Adipose tissue (tissue), 3 donors: ENCODE measurements at places on chromosomes 6 and 20. TPM values are rescaled to one million over a fixed set of nuclear protein-coding genes. Genes with fewer than 3 reads are reported as not detected.

THBS2 gene
- 20.2 TPM for polyA plus RNA-seq

PRR18 gene
- 0.56 TPM for polyA plus RNA-seq

PLEKHG1 gene
- polyA plus RNA-seq = 5.7 TPM

OTOR gene
- polyA plus RNA-seq = not detected

CYP21A2 gene
- polyA plus RNA-seq = 2.1 TPM

SCGN gene
- polyA plus RNA-seq = 1.8 TPM

MAP7 gene
- 13.1 TPM for polyA plus RNA-seq

SPACA1 gene
- not detected for polyA plus RNA-seq

CLPSL1 gene
- not detected for polyA plus RNA-seq

TBXT gene
- not detected for polyA plus RNA-seq

MLN gene
- not detected for polyA plus RNA-seq

MYL9 gene
- polyA plus RNA-seq = 183 TPM

SPTLC3 gene
- 1.8 TPM for polyA plus RNA-seq

GJA10 gene
- not detected for polyA plus RNA-seq

GCM1 gene
- polyA plus RNA-seq = 0.22 TPM

FKBP1C gene
- polyA plus RNA-seq = 0.56 TPM

EPHA7 gene
- polyA plus RNA-seq = 0.05 TPM

SLC32A1 gene
- not detected for polyA plus RNA-seq

SAMD3 gene
- polyA plus RNA-seq = not detected

CRIP3 gene
- polyA plus RNA-seq = 1.4 TPM

TAAR2 gene
- not detected for polyA plus RNA-seq

NNAT gene
- polyA plus RNA-seq = 191 TPM

ENPP5 gene
- 0.58 TPM for polyA plus RNA-seq

LINC00237 gene
- polyA plus RNA-seq = not detected

DEFB113 gene
- not detected for polyA plus RNA-seq

ALDH5A1 gene
- 3.2 TPM for polyA plus RNA-seq

OARD1 gene
- 14.3 TPM for polyA plus RNA-seq

TCF21 gene
- 0.78 TPM for polyA plus RNA-seq

PROKR2 gene
- not detected for polyA plus RNA-seq
